ENCODE measurements at places on chromosomes 3 and 15.

DNA sequence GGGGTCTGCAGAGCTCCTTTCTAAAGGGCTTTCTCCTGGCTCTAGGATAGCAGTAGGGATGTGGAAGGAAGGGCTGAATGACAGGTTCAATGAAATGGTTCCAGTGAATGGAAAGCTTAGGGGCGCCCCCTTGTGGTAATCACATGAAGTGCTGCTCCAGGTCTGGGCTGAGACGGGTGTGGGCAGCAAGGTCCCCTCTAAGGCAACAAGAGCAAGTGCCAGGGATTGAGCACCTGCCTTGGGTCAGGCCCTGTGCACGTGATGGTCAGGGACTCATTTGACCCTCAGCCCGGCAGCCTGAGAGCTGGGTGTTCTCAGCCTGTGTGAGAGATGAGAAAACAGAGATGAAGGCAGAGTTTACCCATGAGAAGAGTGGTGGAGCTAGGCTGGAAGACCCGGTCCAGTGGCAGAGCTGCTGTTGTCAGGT, 12.1 kb upstream of the CX3CR1 start:
- peak; percentile 83 for DNase-seq

DNA sequence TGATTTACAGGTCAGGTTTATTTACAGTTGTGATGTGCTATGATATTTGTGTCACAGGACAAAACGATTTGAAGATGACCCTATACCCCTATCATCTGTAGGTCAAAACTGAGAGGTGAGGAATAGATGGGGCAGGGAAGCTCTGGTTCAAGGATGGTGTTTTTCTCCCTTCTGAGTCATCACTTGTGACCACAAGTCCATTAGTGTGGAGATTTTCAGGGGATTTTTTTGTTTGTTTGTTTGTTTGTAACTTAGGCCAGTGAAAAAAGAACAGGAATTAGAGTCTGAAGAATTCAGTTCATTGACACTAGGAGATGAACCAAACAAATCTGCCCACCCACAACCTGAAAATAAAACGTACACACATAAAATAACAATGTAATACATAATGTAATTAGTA, 62.7 kb upstream of the FAM98B start:
- no peak for DNase-seq

- no peak for DNase-seq
Observed at GRCh38 chr3:50156549-50157493, 1.7 kb downstream of the SEMA3F start.

- DNase-seq = no peak
Observed at GRCh38 chr3:71245971-71246880, 337.3 kb downstream of the FOXP1 start.

GRCh38 chr15:72866182-72866581, 82.6 kb upstream of the ADPGK start:
- DNase-seq = no peak

DNA sequence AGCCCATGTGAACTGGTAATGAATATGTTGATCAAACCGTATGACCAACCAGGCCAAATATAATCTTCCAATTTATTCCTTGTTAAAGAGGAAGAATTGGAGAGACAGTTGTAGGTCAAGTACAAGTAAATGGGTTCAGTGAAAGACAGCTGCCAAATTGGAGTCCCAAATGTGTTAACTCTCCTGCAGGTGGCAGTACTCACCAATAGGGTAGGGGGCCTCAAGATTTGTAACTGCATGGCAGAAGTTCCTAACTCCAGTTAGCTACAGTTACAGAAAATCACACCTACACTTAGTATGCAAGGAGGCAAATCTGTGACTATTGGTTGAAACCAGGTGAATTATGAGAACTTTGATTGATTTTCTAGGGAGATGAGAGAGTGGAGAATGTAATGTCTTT, 278.0 kb downstream of the ZBBX start:
- DNase-seq = no peak

- DNase-seq = no peak
Observed at GRCh38 chr3:180657094-180657493, 22.2 kb downstream of the CCDC39 start.

GRCh38 chr3:69560818-69561217, 174.9 kb upstream of the FRMD4B start:
- no peak for DNase-seq

DNA sequence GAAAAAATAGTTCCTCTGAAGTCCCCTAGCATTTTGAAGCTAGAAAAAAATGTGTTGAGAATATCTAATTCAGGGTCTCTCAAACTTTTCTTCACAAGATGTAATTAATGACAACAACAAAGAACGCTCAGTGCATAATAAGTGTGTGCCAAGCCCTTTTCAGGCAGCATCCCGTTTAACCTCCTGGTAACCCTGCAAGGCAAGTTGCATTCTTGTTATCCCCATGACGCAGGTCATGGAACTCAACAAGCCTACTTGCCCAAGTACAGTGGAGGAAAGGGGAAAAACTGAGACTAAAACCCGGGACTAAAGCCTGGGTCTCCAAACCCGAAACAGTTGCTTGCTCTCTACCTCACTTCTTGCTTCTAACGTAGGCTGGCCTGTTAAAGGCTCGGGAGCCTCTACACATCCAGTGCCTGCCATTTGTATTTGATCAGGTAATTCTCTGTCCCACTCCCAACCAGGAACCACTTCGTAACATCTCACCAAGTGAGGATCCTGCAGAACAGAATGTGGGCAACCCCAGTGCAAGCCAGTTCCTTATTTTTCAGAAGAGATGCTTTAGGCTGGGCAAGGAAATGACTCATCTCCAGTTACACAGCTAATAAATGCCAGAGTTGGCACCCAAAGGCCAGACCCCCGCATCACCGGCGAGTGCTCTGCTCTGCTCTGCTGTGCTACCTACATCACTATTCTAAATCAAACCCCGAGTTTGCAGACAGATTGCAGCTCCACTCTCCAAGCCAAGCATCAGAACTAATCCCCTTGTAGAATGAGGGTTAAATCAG, 28.3 kb downstream of the LMCD1 start:
- DNase-seq = no peak

DNA sequence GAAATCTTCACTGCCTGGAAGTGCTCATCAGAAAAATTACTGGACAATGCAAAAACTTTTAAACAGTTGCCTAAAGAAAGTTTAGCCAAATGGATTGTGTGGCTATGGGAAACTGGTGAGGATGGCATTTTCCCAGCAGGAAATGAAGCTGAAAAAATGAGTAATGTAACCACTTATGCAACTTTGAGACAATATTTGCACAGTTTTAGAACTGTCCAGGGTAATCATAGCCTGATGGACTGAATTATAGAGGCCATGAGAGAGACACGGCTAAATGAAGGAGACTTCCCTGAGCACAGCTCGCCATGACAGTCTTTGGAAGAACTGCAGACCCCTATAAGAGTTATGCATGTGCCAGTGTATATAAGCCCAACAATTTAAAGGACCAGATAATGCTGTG, 881.5 kb downstream of the VGLL3 start:
- DNase-seq = no peak

DNA sequence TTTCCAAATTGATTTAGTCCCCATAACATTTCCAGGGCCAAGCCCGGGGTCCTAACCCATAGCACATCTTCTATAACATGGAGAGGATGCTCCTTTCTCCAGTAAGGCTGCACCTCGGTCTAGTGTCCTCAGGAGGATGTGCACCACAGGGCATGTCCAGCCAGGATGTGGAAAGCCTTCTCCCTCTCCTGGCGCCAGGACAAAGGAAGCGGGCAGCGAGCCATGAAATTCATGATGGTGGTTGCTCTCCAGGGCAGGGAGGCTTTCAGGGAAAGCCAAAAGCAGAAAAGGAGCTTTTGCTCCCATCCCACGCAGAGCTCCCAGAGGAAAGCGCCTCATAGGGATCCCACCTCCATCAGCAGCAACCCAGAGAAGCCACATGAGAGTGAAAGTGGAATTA, 220.0 kb downstream of the ADAMTSL3 start:
- no peak for DNase-seq

GRCh38 chr3:188439080-188439479, 285.1 kb downstream of the LPP start:
- DNase-seq = peak; percentile 68

- DNase-seq = no peak
Observed at GRCh38 chr15:99252326-99252725, 1.0 kb downstream of the LRRC28 start.

GRCh38 chr15:70260580-70260979, 162.9 kb upstream of the TLE3 start:
- no peak for DNase-seq

DNA sequence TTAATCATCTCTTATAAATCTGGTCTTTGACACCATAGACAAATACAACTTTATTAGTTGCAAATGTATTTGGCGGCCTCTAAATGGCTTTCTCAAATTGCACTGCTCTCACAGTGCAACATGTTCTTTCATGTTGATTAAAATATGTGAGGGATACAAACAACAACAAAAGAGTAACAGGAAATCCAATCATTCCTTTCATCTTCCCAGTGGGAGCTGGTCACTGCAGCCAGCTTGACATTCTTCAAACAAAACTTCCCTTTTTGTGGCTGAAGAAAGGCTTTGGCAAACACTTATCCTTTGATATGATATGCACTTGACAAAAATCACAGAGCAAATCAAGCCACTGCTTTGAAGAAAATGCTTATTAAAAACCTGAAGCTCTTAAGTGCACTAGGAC, 973.6 kb downstream of the EPHA3 start:
- DNase-seq = no peak

- DNase-seq = no peak
Observed at GRCh38 chr15:46091860-46092450, 457.1 kb downstream of the SQOR start.

DNA sequence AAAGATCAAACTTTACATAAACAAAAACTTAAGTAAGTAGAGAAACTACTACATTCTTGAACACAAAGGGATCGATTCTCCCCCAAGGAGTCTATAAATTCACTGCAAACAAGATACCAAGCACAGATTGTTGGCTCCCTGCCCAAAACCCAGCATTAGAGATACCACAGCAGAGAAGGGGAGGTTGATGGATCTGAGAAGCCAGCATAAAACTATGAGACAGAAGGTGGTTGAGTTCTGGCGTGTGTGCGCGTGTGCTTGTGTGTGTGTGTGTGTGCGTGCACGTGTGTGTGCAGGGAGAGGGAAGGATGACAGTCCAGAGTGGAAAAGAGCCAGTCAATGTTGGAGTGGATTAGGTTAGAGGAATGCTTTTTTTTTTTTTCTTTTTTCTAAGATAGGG, 143.2 kb upstream of the PRR20G start:
- no peak for DNase-seq

- no peak for DNase-seq
Observed at GRCh38 chr3:95899494-95899893, 914.9 kb upstream of the EPHA6 start.

DNA sequence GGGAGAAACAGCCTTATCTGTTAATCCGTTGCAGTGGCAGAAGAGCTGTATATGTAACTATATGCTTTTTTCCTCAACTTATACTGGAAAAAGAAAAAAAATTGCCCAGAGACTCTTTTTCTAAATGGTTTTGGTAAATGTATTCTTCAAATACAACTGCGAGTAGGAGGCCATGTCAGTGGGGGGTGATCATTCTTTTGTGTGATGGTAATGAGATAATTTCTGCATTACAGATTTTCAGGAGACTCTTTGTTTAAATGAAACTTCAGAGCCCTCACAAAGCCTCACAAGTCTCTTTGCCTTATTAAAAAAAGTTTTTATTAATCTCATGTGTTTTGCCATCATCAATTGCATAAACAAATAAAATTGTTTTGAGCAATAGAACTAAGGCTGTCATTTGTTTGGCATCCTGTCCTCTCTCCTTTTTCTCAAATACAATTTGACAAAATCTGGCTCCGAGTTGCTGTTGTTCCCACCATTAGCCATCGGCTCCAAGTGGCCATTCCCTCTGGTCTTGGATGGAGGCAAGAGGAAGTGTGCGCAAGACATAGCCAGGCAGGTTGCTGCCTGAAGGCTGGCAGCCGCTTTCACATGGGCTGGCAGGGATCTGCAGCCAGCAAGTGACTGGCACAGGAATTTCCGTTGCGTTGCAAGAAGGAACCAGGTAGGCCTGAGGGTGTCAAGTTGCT, 116.7 kb downstream of the FNDC3B start:
- no peak for DNase-seq

DNA sequence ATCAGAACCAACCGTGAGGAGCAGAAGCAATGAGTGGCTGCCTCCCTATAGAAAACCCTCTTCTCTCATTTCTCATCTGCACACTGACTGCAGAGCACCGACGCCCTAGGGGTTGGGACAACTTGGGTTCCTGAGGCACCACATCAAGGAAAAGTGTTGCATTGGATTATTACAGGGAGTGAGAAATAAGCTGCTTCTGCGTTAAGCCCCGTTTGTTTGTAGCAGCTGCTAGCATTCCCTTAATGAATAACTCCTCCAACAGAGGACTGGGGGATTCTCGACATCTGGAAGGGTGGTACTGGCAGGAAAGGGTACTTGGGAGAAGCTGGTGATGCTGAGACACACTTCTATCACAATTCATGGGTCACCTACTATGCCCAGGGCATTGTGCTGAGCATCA, 25.3 kb upstream of the AGBL1 start:
- DNase-seq = no peak

DNA sequence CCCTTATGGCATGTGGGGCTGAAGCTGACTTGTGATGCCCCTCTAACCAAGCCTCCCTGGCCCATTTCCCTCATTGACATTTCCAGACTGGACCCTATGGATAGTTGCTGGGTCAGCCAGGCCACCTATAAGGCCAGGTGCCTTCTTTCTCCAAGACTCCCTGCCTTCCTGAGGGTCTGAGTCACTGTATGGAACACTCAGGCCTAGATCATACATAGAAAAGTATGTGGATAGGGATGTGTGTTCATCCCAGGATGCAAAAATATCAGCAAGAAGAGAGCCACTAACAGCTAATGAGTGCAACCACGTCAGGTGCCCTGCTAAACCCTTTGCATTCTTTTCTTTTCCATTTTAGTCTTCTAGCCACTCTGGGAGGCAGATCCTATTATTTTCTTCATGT, 168.4 kb upstream of the WNT5A start:
- DNase-seq = no peak

DNA sequence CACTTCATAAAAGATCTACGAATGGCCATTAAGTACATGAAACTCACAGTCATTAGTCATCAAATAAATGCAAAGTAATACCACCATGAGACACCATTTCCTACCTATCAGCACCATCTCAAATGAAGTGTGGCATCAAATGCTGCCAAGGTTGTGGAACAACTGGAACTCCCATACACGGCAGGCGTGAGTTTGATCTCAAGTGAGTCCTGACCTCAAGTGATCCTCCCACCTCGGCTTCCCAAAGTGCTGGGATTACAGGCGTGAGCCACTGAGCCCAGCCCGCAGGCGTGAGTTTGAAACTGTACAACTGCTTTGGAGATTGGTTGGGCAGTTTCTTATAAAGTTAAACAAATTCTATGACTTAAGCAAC, 28.8 kb upstream of the HDAC11 start:
- DNase-seq = no peak

- DNase-seq = peak; percentile 40
Observed at GRCh38 chr15:80695099-80695910, at the start of gene ABHD17C. Gene ABHD17C (plus strand): TSS chr15:80695310. CDS start chr15:80695430, 120 bp downstream.

Data from memory B cell (primary cell).